ENCODE measurements at places on chromosomes 4 and X.

- DNase-seq: no peak
These were observed 3.1 kb upstream of the FBXL5 start for GRCh38 chr4:15658136-15658770.

DNA sequence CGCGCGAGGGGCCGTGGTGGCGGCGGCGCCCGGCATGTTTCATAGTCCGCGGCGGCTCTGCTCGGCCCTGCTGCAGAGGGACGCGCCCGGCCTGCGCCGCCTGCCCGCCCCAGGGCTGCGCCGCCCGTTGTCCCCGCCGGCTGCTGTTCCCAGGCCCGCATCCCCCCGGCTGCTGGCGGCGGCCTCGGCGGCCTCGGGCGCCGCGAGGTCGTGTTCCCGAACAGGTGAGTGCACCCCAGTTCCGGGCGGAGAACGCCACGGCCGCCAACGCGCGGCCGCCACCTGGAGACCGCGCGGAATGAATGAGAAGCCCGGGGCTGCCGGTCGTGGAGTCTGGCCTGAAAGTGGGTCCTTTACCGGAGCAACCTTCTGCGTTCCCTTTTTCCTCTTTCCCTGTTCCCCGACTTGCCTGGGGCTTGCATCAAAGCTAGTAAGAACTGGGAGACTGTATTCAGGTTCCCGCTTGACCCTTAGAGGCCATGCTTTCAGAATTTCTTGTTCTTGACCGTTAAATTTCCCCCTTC lies 429 bp downstream of the NOCT start:
- no peak for DNase-seq

GRCh38 chr4:77849278-77849965 lies 13.2 kb upstream of the MRPL1 start:
- no peak for DNase-seq

DNA sequence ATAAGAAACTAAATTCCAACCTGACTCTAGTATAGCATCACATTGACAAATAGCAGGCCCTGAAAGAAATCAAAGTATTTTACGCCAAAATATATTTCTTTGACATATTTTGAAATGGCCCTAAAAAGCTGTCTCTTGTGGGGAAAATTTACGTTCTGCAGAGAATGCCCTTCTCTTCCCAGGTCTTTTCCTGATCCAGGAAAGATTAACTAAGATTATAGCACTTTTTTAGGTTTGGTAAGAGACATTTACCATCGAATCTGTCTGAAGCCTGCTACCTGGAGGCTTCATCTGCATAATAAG lies 121.1 kb downstream of the ATXN3L start:
- DNase-seq: no peak

DNA sequence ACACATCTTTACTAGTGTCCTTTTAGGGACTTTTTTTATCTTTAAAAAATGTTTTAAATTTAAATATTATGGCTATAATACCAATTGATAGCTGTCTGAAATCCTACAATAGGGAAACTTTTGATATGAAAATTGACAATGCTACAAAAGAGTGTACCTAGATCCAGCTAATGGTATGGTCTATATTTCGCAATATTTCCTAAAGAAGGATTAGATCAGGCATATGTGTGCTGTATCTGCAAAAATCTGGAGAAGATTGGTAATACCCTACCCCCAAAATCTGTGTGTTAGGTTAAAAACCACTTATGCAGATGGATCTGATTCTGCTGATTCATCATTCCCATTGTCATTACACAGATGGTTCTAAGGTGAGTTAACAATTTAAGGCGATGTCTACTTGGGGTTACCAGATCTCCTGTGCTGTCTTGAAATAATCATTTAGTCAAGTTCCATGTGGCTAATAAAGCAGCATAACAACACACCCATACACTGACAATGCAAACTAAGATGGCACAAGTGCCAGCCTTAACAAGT lies 137.1 kb downstream of the GASK1B start:
- DNase-seq: no peak

GRCh38 chrX:129980540-129981199 lies 1.8 kb upstream of the BCORL1 start:
- no peak for DNase-seq

GRCh38 chrX:103687696-103688201 lies 1.2 kb upstream of the MORF4L2 start:
- peak; percentile 70 for DNase-seq

- no peak for DNase-seq
These were observed 54.2 kb downstream of the RHOXF2B start for GRCh38 chrX:120023259-120023658.

DNA sequence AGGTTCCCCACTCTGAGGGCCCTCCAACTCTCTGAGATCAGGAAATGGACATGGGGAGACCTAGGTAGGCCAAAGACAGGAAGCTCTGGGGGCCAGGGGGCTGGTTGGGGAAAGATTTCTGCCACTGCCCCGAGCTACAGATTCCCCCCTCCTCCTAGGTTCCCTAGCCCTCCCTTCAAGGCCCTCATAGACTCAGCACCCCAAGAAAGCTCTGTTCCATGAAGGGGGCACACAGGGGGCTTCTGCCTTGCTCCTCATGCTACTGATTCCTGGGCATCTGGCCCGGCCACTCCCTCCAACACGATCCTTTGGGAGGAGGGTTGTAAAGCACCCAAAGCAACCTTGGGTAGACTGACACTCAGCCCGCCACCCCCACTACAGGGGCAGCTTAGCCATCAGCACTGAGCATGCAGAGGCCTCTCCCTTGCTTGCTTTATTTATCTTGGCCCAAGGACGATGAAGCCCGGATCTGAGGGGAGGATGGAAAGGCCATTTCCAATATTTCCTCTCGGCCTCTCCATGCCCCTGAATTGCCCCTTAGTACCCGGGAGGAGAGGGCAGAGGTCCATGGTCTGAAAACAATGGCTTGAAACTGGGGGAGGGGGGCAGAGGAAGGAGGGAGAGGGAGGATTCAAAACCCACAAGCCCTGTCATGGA lies 146.7 kb downstream of the PJA1 start:
- no peak for DNase-seq

GRCh38 chr4:169174247-169174646 lies 96.5 kb downstream of the SH3RF1 start:
- no peak for DNase-seq

- peak; percentile 2 for DNase-seq
These were observed 57.8 kb upstream of the XAGE1B start for GRCh38 chrX:52574416-52575275.

DNA sequence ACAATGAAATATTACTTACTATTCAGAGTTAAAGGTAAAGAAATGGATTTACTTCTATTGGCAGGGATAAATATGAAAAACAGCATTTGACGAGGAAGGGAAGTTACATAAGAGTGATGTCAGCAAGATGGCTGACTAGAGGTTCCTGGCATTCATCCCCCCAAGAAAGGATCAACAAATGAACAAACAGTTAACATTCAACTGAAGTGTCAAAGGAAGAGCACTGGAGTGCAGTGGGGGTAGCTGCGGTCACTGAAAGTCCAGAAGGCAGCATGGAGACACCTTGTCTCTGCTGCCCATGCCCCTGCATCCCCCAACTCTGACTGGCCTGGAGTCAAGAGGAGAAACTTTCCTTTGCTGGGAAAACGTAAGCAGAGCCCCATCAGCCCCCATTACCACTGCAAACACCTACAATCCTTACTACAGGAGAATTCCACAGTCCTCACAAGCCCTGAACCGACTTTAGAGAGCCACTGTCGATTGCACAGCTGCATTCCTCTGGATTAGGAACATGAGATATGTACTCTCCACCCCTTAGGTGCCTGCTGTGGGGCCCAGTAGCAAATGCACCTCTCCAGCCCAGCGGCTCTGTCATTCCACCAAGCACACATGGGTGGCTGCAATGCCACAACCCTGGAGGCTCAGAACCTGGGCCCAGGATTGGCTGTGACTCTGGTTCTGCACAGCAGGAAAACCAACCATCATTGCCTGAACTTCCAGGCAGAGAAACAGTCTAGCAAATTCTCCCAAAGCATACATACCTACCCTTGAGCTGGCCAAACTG lies 79.5 kb downstream of the CBR4 start:
- DNase-seq: no peak

GRCh38 chr4:130689181-130689580 lies 1593.2 kb downstream of the C4orf33 start:
- no peak for DNase-seq
